ENCODE measurements at places on chromosomes 6 and 20.
A peak's percentile ranks its signal among the peaks of the same experiment; 100 is the strongest.

GRCh38 chr6:169388395-169389166 is 134.9 kb upstream of the THBS2 start:
- no peak for DNase-seq

DNA sequence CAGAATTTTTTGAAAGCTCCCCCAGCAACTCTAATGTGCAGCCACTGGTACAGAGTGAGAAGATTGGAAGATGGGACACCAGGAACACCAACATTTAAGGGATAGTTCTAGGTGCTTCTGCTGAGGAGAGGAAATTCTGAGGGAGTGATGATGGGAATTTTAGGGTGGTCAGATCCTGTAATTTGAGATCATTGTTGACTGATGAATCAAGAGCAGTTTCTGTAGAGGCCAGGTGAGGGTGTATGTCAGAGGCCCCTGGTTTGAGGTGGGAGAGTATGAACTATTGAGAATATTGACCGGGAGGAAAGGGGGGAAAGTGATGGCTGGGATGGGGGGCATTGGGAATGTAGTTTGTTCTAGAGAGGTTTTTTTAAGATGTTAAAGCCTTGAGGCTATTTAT is 47.2 kb downstream of the PTPRA start:
- DNase-seq, result no peak

- DNase-seq, result no peak
Observed at GRCh38 chr6:46704562-46704961, 16.9 kb downstream of the TDRD6 start.

GRCh38 chr6:13005994-13006393 is 289.4 kb downstream of the PHACTR1 start:
- DNase-seq, result no peak

DNA sequence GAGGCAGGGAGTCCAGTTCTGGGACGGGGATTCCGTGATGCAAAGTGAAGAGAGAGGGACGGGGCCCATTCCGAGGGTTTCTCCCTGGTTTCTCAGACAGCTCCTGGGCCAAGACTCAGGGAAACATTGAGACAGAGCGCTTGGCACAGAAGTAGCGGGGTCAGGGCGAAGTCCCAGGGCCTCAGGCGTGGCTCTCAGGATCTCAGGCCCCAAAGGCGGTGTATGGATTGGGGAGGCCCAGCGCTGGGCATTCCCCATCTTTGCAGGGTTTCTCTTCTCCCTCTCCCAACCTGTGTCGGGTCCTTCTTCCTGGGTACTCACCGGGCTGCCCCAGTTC is 35.9 kb upstream of the HLA-G start:
- DNase-seq, result no peak

GRCh38 chr20:54095824-54096223 is 25.4 kb upstream of the BCAS1 start:
- DNase-seq, result no peak

GRCh38 chr6:135108692-135109091 is 54.1 kb upstream of the HBS1L start:
- DNase-seq, result no peak

- no peak for DNase-seq
Observed at GRCh38 chr6:133958791-133959190, 5.8 kb downstream of the TBPL1 start.

DNA sequence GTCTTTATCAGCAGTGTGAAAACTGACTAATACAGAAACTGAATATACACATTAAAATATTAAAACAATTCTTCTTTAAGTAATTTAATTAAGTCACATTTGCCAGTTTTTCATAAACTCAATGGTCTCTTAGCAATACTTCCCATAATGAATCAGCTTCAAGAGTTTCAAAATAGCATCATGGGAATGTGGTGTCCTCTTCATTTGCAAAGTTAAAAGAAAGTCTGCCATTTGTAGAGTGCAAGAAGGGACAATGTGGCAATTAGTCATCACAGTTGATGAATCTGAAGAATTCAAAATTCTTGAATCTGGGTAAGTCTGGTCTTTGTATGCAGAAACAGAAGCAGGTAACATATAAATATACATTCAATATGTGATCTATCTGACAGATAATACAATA is 38.7 kb downstream of the SYNE1 start:
- no peak for DNase-seq

DNA sequence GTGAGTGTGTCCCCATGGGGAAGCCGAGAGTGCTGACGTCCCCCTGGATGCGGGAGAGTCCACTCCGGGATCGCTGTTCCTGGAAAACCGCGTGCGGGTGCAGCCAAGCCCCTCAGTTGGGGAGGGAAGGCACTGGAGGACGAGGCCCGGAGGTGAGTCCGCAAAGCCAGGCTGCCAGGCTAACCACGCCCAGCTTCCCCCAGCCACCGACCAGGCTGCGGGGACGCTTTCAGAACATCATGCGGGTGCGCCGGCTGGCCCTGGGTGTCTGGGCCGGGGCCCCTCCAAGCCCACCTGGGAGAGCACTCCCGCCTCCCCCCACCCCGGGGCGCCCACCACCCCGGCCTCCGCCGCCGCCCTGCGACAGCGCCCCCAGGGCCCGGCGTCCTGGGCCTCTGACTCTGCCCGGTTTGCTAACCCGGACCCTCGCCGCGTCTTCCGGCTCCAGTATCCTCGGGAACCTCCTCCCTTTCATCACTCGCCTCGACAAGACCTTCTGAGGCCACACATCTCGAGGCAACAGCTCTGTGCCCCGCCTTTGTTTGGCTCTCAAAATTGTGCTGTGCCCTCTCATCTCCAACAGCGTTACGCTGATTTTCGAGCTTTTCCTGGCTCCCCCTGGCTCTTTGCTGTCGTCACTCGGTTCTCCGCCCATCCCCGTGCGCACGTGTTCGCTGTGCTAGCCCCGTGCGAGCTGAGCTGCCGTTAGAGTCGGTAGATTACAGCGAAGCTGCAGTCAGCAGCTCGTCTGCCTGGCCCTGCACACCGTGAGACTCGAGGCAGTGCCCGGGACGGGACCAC is 47.1 kb upstream of the ENTPD6 start:
- DNase-seq, result peak; percentile 38

- DNase-seq, result no peak
Observed at GRCh38 chr6:149990661-149991471, 27.1 kb downstream of the ULBP1 start.

DNA sequence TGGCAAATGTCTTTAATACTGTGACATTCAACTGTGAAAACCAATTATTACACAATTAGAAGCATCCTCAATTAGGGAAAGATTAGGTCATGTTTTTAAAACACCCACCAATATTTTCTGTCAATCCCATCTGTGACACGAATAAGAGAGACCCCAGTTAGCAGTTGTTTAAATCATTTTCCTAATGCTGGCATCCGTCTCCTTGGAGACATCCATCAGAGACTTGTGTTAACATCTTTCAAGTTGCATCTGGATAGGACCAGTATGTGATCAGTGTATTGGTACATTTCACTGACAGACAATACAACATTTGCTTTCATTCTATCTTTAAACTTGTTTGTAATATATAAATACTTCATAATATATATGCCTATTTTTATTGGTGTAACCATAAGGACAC is 420.7 kb upstream of the RNF217 start:
- no peak for DNase-seq

GRCh38 chr6:9138936-9139335 is 703.6 kb upstream of the SLC35B3 start:
- DNase-seq, result no peak

- DNase-seq, result no peak
Observed at GRCh38 chr6:146981981-146982380, 222.2 kb upstream of the STXBP5 start.

DNA sequence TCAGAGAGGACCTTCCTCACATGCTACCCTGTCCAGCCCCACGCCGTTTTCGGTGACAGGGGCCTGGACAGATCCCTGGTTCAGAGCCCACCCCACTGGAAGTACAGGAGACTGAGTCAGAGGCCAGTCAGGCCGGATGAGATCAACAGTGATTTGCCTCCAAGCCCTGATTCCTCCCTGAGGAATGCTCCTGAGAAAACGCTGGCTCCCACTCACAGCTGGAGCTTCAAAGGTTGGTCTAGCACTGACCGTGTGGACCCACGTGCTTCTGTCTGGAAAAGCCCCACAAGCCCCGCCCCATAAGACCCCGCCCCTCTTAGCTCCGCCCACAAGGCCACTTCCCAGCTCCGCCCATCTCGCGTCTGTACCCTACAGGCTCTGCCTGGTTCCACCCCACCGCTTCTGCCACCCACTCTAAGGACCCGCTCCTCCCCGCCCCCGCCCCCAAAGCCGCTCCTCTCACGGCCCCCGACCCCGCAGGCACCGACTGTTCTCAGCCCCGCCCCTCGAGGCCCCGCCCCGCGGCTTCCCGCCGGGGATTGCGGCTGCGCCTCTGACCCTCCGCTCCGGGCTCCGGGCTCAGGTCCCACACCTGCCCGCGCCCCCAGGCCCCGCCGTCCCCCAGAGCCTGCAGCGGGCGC is 64.9 kb upstream of the BHLHE23 start:
- no peak for DNase-seq

GRCh38 chr6:71134929-71135642 is 153.5 kb upstream of the OGFRL1 start:
- no peak for DNase-seq

GRCh38 chr20:11305406-11305805 is 612.3 kb upstream of the BTBD3 start:
- no peak for DNase-seq

- no peak for DNase-seq
Observed at GRCh38 chr6:44198684-44199083, 18.0 kb upstream of the MYMX start.

- DNase-seq, result no peak
Observed at GRCh38 chr6:33730611-33731010, 16.1 kb downstream of the IP6K3 start.

DNA sequence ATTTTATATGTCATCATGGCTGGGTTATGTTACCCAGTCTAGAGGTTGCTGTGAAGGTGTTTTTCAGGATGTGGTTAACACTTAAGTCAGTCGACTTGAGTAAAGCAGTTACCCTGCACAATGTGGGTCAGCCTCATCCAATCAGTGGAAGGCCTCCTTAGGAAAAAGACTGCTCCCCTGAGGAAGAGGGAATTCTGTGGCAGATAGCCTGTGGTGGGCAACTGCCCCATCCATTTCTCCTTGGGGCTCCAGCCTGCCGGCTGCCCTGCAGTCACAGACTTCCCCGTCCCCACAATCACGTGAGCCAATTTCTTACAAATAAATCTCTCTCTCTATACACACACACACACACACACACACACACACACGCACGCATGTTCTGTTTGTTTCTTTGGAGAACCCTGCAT is 34.5 kb upstream of the MPC1 start:
- DNase-seq, result peak; percentile 15

DNA sequence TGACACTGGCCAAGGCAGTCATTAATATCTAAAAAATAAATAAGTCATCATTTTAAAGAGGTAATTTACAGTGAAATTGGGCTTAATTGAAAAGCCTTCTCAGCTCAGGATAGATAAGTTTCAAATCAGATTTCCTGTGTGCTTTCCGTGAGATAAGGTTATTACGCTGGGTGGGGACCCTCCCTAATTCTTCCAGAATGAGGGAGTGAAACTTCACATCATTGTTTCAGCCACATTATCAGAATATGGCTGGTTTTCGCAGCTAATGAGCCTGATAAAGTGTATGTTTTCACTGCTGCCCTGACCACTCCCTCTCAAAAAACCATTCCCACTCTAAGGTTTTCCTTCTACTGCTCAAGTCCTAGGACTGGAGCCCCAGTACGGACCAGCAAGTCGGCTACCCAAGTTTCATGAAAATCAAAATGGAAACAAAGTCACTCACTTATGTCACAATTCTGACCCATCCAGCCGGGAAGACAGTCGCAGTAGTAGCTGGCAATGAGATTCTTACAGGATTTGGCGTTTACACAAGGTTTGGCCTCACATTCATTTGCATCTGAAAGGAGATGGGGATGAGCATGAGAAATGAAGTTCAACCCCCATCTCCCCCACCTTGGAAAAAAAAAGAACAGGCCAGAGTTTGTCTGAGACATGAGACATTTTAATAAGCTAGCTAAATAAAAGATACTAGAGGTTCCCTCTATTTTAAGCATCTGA is 24.6 kb downstream of the JAG1 start:
- DNase-seq, result no peak

- DNase-seq, result no peak
Observed at GRCh38 chr20:61555566-61555965, 303.5 kb downstream of the CDH4 start.

DNA sequence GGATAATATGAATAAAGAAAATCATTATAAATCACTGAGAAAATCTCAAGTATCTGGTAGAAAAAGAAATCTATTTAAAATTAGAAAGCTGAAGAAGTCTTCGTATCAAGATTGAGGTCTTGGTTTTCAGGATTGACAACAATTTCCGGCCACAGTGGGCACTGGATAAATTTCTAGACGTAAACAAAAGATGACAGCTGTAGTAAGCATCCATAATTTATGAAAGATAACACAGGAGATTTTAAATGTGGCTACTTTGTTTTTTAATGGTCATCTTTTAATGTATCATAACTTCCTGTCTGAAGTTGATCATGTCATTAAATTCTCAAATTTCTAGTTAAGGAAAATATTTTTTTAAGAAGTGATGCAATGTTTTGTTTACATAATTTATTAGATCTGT is 444.2 kb downstream of the HTR1B start:
- no peak for DNase-seq

GRCh38 chr20:9978397-9979004 is 56.3 kb upstream of the ANKEF1 start:
- no peak for DNase-seq

DNA sequence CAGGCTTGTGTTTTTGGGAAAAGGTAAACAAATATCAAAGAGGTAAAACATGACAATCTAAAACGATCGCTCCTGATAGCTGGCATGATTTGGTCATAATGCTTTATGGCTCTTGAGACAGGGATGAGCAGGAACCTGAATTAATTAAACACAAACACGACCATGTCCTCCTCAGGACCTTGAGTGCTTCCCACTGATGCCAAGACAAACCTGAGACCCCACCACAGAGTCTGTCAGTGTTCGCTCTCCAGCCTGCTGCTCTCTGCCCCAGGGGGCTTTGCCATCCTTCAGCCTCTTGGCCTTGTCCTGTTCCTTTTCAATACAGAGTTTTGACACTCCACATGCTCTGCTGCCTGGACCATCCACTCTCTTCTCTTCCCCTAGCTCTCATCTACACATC is 119.4 kb downstream of the MAN1A1 start:
- DNase-seq, result no peak

DNA sequence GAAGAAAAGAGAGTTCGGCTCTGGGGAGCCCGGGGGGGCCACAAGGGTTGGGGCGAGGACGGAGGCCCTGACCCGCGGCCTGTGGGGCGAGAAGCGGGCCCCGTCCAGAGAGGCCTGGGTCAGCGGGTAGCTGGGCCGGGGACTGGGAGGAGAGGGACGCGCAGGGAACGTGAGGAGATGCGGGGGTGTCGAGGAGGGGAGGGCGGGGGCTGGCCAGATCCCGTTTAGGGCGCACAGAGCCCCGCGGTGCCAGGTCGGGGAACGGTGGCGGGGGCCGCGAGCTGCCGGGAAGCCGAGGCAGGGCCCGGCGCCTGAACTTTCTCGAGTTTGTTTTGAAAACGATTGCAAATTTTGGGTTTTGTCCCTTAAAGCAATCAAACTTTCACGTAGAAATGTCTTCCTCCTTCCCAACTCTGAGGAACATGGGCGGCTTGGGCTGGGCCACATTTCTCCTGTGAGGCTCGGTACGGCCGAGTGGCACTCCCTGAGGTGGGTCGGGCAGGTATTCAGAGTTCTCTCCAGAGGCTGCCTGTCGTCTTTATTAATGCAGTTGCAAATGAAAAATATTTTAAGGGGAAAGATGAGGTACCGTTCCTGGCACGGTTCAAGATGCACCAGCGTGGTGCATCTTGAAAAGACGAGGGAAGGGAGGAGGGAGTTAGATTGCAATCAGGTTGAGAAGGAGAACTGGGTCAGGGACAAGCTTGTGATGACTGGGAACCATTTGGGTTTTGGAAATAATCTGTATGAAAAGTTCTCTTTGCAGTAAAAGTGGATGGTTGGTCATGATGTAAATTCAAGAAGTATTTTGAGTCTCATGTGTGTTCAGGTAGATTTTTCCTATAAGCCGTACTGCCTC is 972 bp downstream of the RNF8 start:
- no peak for DNase-seq
